ENCODE measurements at places on chromosomes 16 and 17.

- DNase-seq = no peak
Measured at GRCh38 chr17:77741109-77741508, 217.4 kb upstream of the TNRC6C start.

GRCh38 chr17:2442166-2442565 lies 41.3 kb upstream of the MNT start:
- DNase-seq = no peak

DNA sequence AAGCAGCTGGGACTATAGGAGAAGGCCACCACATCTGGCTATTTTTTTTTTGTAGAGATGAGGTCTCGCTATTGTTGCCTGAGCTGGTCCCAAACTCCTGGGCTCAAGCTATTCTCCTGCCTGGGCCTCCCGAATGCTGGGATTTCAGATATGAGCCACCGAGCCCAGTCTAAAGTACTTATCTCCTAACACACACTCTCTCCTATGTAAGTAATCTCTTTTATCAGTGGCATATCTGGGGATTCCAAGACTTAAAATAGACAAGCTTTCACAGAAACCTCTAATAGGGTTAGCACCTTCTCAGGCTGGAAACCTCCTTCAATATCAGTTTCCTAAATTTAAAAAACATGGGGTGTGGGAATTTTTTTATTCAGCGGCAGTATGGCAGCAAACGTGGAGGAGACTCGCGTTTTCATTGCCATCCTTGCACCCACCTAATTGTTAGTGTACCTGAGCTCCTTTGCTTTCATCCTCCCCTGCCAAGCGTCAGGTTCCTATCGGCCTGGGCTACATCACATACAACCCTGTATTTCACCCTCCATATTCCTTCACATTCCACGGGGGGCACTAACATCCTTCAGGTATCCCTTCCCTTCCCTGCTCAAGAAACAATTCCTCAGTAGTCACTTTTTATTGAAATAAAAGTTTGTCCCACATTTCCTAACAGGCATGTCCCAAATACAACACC lies 1.1 kb downstream of the EZH1 start:
- DNase-seq = no peak

- DNase-seq = no peak
Measured at GRCh38 chr17:63634163-63634562, 11.9 kb downstream of the MAP3K3 start.

- DNase-seq = no peak
Measured at GRCh38 chr17:40095944-40096791, 4.2 kb downstream of the NR1D1 start.

DNA sequence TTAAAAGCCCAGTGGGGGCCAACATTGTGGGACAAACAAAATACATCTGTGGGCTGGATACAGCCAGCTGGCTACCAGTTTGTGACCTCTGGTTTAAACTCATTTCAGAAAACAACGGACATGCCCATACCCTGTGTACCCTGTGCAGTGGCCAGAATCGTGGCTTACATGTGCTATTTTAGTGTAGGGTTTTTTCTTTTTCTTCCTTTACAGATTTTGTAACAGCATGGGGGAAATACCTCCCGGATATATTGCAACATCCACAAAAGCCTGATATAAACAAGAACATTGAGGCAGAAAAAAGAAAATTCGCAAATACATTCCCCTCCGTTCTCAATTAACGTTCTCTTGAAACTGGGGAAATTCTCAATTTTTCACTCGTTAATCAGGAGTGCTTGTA lies 7.3 kb downstream of the HS3ST4 start:
- no peak for DNase-seq

- DNase-seq = no peak
Measured at GRCh38 chr17:10186771-10187410, 11.5 kb downstream of the GAS7 start.

- DNase-seq = no peak
Measured at GRCh38 chr16:1308036-1308976, 1.1 kb upstream of the UBE2I start.

DNA sequence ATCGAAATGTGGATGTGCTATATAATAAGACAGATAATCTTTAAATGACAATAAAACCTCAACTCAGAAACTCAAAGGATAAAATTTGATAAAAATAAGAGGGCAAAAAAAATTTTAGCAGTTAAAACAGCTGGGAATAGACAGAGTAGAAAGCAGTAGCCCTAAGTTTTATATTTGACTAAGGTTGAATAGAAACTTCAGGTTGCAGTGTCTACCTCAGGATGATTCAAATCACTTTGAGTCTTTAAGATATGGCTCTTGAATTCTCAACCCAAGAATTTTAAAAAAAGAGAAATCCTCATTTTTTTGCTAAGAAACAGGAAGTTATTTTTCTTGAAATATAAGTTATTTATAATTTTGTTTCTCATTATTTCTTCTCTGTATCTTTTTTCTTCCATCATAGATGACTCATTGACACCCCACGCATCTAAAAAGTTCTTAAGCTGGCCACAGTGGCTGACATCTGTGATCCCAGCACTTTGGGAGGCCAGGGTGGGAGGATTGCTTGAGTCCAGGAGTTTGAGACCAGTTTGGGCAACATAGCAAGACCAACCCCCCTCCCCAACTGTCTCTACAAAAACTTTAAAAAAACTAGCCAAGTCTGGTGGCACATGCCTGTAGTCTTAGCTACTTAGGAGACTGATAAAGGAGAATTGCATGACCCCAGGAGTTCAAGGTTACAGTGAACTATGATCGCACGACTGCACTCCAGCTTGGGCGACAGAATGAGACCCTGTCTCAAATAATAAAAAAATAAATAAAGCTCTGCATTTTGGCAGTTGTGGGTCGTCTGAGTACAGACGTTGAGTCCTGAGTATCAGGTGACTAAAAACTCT lies 23.9 kb downstream of the NFAT5 start:
- no peak for DNase-seq

GRCh38 chr17:2136241-2136640 lies 81.3 kb downstream of the HIC1 start:
- DNase-seq = no peak
